ENCODE measurements at places on chromosomes 3 and 15.

- DNase-seq, result no peak
These were observed 21.1 kb upstream of the SKOR1 start for GRCh38 chr15:67803996-67804843.

- DNase-seq, result no peak
These were observed 66.3 kb upstream of the AKAP13 start for GRCh38 chr15:85314146-85314545.

GRCh38 chr3:169695031-169695430 lies 31.5 kb upstream of the MECOM start:
- no peak for DNase-seq

DNA sequence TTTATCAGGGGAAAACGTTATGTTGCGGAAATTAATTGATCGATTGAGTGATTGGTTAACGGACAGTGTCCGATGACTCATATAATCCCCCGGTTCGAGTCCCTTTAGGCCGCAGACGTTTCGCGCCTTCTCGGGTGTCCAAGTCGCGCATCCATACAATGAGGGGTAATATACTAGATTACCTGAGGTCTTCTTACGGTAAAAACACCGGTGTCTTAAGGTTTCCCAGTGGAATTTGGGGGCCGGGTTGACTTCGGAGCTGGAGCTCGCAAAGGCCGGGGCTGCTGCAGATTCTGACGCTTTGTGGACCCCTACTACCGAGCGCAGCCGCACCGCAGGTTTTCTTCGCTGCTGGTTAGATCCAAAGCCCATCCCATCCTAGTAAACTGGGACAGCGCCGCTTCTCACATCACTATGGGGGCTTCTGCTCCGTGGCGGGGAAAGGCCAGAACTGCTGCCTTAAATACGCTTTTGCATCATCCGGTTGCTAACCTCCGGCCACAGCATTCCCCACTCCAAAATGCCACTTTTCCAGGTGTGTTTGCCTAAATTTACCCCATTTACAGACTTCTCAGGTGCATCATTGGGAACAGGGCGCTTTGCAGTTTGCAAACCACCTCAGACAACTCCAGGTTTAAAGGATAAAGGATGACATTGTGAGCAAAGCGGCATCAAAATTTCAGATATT lies 858 bp upstream of the SACM1L start:
- DNase-seq, result peak; percentile 31

- no peak for DNase-seq
These were observed 215.3 kb upstream of the RARB start for GRCh38 chr3:25212736-25213135.

DNA sequence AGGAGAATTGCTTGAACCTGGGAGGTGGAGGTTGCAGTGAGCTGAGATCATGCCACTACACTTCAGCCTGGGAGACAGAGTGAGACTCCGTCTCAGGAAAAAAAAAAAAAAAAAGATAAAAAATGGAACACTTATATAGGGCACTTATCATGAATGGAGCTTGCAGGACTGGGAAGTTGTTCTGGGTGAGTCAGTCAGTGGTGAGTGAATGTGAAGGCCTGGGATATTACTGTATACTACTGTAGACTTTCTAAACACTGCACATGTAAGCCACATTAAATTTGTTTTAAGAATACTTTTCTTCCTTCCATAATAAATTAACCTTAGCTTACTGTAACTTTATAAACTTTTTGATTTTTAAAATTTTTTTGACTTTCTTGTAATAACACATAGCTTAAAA lies 59.8 kb downstream of the SFMBT1 start:
- DNase-seq, result no peak

DNA sequence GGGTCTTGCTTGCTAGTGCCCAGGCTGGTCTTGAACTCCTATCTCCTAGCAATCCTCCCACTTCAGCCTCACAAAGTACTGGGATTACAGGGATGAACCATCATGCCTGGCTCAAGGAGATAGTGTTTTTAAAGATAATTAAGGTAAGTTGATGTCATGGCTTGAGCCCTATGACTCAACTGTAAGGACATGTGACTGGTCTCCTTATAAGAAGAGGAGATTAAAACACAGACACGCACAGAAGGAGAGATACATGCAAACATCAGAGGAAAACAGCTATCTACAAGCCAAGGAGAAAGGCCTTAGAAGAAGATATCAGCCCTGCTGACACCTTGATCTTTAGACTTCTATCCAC lies 220.4 kb upstream of the GADL1 start:
- no peak for DNase-seq

GRCh38 chr3:150764566-150764965 lies 1.6 kb upstream of the SIAH2 start:
- DNase-seq, result no peak

DNA sequence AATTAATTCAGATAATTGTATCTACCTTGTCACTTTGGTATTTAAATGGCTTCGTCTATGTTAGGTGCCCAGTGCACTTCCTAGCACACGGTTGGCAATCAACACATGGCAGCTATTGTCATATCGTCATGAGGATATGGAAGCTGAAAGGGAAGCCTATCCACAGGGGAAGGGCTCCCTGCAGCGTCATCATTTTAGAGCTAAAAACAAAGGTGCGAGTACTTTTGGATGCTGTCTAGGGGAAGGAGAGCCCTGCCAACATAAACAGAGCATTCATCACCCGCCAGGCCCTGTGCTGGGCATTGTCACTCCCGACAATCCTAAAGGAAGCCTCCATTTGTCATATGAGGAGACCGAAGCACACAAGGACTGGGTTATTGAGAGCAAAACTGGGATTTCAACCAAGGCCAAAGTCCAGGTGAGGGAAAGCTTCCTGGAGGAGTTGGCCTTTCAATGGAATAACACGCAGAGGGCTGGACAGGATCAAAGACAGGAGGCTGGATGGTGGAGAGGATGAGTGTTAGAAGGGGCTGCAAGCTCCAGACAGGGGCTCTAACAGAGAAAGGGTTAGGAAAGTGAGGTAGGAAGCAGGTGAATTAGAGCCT lies 8.0 kb upstream of the PARL start:
- no peak for DNase-seq

GRCh38 chr15:83510001-83510400 lies 62.9 kb downstream of the SH3GL3 start:
- DNase-seq, result no peak

- no peak for DNase-seq
These were observed at the start of gene ATP13A5 for GRCh38 chr3:193378706-193379105. Gene ATP13A5, minus strand, starts transcription at chr3:193378753. Its CDS starts 28 bp downstream, at chr3:193378725.

DNA sequence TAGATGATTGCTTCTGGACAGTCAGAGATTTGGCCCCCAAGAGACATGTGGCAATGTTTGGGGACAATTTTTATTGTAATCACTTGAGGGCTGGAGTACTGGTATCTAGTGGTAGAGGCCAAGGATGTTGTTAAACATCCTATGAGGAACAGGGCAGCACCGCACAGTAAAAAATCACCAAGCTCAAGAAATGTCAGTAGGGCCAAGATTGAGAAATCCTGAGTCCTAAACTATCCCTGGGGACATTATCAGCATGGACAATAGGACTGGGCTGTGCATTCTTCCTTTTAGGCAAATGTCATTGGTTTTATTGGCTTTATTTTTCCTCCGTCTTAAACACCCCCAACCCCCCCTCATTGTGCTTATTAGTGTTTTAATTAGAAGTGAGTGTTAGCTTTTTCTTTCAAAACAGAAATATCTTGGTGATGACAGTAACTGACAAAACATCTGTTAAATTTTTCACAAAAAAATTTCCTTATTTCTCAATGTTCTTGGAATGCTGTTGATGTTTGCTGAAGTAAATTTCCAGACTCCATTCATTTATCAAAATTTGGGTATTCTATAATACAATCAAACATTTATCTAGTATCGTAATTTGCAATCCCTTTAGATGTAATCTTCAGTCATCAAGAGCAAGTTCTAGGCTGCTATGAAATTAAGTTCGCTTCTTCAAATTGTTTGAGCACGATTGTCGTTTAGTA lies 944.4 kb downstream of the VGLL3 start:
- no peak for DNase-seq

GRCh38 chr3:180048103-180048502 lies 11.4 kb upstream of the PEX5L start:
- no peak for DNase-seq

Data from activated naive CD4-positive, alpha-beta T cell treated with anti-CD3 and anti-CD28 coated beads, Interleukin-2, amount 50 U/mL, for 72 hours (primary cell).